NCI-H2081 treated with DMSO at 0.1 percent for 48 hours (cell line): ENCODE measurements at places on chromosomes 13 and 19.

DNA sequence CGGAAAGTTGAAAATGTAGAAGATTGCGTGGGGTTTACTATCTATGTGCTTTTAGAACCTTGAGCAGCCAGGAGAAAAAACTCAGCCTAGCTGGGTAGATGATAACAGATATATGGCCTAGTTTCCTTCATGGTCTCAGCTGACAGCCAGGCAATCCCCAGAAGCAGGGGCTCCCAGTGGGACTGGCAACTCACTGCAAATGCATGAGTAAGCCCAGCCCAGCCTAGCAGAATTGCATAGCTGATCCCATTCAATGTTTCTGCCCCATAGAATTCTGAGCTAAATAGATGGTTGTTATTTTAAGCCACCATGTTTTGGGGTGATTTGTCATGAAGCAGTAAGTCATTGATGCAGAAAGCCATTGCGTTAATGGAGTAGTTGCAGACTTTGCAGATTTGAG, 108.5 kb downstream of the ERCC5 start:
- DNase-seq = no peak

DNA sequence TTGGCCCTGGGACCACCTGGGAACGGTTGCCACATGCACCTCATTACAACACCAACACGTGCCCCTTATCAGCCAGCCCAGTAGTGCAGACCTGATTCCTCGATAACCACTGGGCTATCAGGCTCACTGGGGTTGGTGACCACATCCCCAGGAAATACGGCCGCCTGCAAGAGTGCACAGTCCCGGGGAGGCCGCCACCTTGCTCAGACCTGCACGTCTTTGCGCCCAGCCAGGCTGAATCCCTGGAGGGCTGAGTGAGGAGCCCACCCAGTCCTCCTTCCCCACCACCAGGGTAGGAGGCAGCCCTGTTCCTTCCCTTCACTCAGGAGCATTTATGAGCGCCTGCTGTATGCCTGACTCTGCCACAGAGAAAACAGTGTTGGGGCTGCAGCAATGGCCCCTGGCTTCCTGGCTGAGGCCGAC, 67.8 kb downstream of the CEBPG start:
- no peak for DNase-seq

GRCh38 chr13:32261567-32261966, 53.6 kb downstream of the ZAR1L start:
- no peak for DNase-seq

DNA sequence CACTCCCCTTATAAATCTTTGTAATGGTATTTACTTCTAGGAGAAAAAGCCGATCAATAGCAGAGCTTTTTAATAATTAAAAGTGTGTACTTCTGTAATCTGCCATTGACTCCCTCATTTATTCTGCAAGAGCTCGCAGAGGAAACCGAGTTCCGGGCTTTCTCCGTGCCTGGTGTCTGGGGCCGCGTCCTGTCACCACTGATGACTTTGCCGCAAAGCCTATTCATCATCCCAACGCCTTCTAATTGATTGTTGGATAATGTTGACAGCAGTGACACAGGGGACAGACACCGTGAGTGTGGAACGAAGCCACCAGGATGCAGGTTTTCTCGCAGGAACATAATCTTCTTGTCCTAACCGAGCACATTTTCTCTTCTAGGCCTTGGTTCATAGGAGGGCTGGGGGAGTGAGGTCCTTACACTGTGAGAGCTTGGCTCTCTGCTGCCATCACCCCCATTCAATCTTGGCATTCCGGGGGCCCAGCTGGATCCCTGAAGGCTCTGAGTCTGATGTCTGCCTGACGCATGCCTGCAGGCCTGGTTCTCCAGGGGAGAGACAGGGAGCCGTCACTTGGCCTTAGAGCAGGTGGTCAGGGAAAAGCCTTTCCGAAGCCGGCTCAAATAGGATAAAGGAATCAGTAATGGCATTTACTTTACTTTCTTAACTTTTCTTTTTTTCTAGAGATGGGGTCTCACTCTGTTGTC, 110.3 kb downstream of the KDM4B start:
- no peak for DNase-seq

DNA sequence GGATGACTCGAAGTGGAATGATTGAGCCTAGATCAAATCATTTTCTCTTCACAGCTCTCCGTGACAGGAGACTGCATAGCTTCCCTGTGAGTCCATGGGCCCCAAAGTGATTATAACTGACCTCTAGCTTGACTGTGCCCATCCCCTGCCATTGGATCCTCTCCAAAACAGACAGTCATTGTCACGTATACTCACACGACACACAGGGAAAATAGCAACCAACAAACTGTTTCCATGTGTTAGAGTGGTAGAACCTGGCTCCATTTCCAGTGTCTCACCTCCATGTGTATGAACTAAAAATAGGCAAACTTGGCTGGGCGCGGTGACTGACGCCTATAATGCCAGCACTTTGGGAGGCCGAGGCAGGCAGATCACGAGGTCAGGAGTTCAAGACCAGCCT, 48.8 kb upstream of the NPAS1 start:
- no peak for DNase-seq

GRCh38 chr19:6274756-6275155, 5.0 kb downstream of the MLLT1 start:
- no peak for DNase-seq

- DNase-seq = no peak
Measured at GRCh38 chr13:112431734-112432133, 55.6 kb downstream of the SPACA7 start.

- DNase-seq = no peak
Measured at GRCh38 chr19:8571006-8571411, 6.2 kb downstream of the MYO1F start.

DNA sequence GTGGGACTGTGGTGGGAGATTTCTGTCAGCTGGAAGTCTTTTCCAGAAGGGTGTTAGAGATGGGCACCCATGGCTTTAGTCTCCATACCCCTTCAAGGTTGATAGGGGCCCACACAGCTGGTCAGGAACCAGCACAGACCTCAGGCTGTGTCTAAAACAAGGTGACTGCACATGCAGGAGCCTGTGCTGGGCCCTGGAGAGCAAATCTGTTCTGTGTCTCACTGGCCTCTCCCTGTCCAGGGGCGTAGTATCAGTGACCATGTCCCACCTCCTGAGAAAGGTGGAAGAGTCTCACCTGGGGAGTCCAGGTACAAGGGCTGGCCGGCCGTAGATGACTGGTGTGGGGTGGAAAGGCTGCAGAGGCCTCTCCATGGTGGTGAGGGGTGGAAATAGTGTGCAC, 19.4 kb downstream of the ZNF175 start:
- no peak for DNase-seq

- DNase-seq = no peak
Measured at GRCh38 chr19:43465468-43466120, at the start of gene LYPD3. LYPD3 (minus strand) TSS chr19:43465608; CDS start chr19:43465571, 37 bp downstream.

GRCh38 chr19:52492201-52492993, 35.1 kb upstream of the ZNF808 start:
- DNase-seq = no peak

GRCh38 chr13:26457212-26457611, 100.3 kb upstream of the WASF3 start:
- DNase-seq = no peak

- DNase-seq = no peak
Measured at GRCh38 chr13:20847296-20847695, 55.2 kb downstream of the XPO4 start.

- DNase-seq = no peak
Measured at GRCh38 chr19:8665468-8666213, 33.0 kb downstream of the ACTL9 start.

GRCh38 chr13:39552246-39552645, 50.7 kb downstream of the LHFPL6 start:
- DNase-seq = no peak

DNA sequence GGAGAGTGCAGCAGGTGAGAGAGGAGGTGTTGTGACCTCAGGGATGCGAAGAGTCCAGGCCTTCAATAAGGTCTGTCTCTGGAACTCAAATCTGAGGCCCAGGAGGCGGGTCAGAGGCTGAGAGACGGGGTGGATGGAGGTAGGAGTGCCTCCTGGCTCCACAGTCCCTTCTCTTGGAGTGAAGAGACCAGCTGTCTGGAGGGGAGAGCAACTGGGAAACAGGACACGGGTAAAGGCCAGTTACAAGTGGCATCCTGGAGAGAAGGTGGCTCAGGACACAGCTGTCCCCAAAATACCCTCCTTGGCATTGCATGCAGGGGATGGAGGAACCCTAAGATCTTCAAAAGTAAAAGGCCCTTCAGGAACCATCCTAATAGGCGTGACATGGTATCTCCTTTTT, 19.2 kb downstream of the PDE4A start:
- no peak for DNase-seq

DNA sequence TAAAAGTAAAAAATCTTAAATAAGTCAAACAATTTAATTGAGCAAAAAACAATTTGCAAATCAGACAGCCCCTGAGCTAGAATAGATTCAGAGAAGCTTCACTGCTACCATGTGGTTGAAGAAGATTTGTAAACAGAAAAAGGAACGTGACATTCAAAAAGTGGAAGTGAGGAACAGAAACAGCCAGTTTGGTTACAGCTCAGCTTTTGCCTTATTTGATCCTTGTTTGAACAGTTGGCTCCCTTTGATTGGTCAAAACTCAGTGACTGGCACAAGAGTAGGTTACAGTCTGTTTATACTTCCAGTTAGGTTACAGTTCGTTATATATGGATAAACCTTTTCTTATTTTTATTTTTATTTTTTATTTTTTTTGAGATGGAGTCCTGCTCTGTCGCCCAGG, 5.8 kb downstream of the ZNF221 start:
- no peak for DNase-seq
